ENCODE measurements at places on chromosomes 1 and 21.
A peak's percentile ranks its signal among the peaks of the same experiment; 100 is the strongest.

- peaks cover 9% of the 10 kb centered on the region for H3K27me3 ChIP-seq
- H3K36me3 ChIP-seq = no peaks in the 10 kb centered on the region
- peak overlapping the region; percentile 55 for H3K4me3 ChIP-seq
- peaks cover 2% of the 10 kb centered on the region for H3K4me1 ChIP-seq
- H3K27ac ChIP-seq = no peak overlapping the region
- peak; percentile 11 for DNase-seq
These were observed 486 bp upstream of the KCNA3 start for GRCh38 chr1:110675060-110675791.

DNA sequence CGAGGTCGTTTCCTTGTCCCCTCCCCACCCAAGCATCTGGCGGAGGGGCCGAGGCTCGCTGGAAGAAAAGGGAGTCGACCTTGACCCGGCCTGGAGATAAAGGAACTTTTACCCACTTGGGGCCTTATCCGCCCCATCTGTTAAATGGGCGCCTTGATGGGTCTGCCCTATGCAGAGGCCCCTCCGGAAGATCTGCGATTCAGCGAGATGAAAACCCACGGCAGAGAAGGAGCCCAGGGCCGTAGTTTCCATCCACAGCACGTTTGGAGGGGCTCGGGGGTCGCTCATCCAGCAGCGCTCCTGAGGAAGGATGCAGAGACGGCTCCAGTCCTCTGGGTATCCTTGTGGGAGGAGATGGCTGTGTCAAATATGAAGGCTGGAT lies 518 bp downstream of the NCMAP start:
- peaks cover 11% of the 10 kb centered on the region for H3K4me1 ChIP-seq
- no peak overlapping the region for H3K4me3 ChIP-seq
- DNase-seq = no peak
- H3K27ac ChIP-seq = no peak overlapping the region
- H3K36me3 ChIP-seq = no peaks in the 10 kb centered on the region
- peaks cover 11% of the 10 kb centered on the region for H3K27me3 ChIP-seq

- H3K4me3 ChIP-seq = no peak overlapping the region
- no peak for DNase-seq
- peaks cover 8% of the 10 kb centered on the region for H3K36me3 ChIP-seq
- peaks cover 12% of the 10 kb centered on the region for H3K4me1 ChIP-seq
- H3K27ac ChIP-seq = peak overlapping the region; percentile 29
These were observed 21.0 kb downstream of the EIF2D start for GRCh38 chr1:206591226-206591625.

GRCh38 chr1:113787663-113788062 lies 24.6 kb downstream of the RSBN1 start:
- peaks cover 4% of the 10 kb centered on the region for H3K4me1 ChIP-seq
- no peaks in the 10 kb centered on the region for H3K27me3 ChIP-seq
- no peak for DNase-seq
- H3K4me3 ChIP-seq = no peak overlapping the region
- H3K36me3 ChIP-seq = peaks cover 48% of the 10 kb centered on the region

DNA sequence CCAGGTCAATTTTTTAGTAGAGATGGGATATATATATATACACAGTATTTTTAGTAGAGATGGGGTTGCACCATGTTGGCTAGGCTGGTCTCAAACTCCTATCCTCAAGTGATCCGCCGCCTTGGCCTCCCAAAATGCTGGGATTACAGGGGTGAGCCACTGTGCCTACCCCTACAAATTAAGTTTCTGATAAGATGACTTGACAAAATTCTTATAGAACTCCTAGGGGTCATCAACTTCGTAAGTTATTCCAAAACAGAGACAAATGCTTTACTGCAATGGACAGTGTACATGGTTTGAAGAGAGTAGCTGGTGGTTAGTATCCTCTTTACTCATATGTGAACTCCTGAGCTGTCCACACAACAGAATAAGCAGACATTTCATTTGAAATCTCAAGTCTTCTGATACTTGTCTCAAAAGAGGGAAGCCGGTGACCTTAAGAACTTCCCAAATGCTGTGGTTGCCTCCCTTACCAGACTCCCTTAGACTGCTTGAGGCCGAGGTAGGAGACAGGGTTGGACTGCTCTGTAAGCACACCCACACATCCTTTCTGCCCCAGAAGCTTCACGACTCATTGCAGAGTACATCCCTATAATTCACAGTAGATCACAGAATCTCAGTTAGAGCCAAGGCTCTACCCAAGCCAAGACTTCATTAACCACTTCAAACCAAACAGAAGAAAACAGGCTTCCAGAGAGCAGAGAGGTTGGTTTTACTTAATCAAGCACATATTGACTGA lies 244.1 kb upstream of the IRF2BP2 start:
- H3K27ac ChIP-seq = no peak overlapping the region
- no peaks in the 10 kb centered on the region for H3K36me3 ChIP-seq
- peaks cover 8% of the 10 kb centered on the region for H3K4me1 ChIP-seq
- DNase-seq = no peak

DNA sequence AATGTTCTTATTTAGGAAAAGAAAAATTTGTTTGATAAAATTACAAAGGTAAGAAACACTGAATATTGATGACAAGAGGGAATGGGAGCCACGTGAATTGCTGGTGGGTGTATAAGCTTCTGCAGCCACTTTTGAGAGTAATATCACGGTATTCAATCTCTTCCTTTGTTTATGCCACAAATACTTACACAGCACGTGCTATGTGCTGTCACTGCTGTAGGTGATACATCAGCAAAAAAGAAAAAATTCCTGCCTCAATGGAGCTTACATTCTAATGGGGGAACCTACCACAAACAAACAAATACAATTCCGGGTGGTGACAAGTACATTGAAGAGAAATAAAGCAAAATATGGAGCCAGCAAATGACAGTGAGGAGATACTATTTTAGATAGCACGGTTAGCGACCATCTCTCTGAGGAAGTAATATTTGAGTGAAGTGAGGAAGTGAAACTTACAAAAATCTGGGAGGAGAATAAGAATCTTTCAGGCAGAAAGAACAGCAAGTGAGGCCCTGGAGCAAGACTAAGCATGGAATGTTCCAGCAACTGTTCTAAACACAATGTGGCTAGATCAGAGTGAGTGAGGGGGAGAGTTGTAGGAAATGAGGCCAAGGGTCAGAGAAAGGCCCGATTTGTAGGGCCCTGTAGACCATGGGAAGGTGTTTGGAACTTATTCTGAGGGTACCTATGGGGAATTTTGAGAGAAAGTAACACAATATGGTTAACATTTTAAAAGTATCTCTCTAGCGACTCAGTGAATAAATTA lies 2.6 kb upstream of the FCRLB start:
- no peaks in the 10 kb centered on the region for H3K36me3 ChIP-seq
- no peak for DNase-seq
- no peaks in the 10 kb centered on the region for H3K4me1 ChIP-seq
- H3K27ac ChIP-seq = no peak overlapping the region

DNA sequence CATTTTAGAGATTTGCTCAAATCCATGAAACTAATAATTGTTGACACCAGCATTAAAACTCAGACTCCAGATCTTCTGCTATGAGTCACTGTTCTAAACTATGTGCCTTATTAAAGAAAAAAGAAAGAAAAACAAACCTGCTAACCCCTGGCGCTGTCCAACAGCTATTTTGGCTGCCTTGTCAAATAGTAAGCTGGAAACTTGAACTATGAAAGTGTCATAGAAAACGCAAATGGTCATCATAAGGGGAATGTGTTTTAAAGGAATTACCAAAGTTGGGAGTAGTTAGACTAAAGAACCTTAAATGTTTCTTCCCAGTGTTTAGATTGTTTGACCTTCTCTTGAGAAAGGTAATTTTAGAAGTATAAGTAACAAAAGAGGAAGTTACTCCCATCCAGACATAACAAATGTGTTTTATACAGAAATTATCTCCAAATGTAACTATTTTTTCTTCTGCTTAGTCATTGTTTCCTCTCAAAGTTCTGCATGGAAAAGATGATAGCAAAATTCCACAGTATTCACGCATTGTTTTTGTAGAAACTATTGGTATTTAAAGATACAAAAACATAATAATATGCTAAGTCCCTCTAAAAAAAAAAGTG lies 272.4 kb downstream of the TPR start:
- no peak for DNase-seq
- H3K36me3 ChIP-seq = no peaks in the 10 kb centered on the region
- no peak overlapping the region for H3K4me3 ChIP-seq
- no peak overlapping the region for H3K27ac ChIP-seq
- H3K27me3 ChIP-seq = no peaks in the 10 kb centered on the region
- peaks cover 4% of the 10 kb centered on the region for H3K4me1 ChIP-seq

GRCh38 chr1:154609398-154610380 lies 1.7 kb upstream of the ADAR start:
- no peak for DNase-seq
- H3K36me3 ChIP-seq = no peaks in the 10 kb centered on the region
- no peak overlapping the region for H3K4me3 ChIP-seq

DNA sequence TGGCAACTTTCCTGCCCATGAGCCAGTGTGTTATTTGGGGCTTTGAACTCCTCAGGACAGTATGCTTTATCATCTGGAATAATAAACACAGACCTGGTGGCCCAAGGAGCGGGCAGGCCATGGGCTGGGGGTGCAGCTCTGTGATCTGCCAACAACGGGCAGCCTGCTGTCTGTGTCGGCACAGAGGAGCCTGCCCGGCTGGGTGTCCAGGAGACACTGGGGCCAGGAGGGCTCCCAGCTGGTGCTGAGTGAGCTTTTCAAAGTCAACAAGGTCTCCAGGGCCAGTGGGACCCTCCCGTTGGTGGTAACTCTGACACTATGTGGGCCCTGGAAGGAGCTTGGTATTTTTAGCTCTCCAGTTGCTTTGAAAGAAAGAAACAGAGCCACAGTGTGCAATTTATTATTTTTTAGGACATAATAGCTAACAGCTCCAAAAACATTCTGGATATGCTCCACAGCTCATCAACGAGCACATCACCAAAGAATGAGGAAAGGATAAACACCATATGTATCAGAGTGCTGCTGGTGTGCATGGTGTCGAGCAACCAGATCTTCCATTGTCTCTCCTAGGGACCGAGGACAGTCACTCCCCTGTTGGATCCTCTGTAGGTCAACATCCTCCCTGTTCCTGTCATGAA lies 488.7 kb upstream of the USP24 start:
- no peaks in the 10 kb centered on the region for H3K27me3 ChIP-seq
- H3K4me1 ChIP-seq = no peaks in the 10 kb centered on the region
- no peak overlapping the region for H3K27ac ChIP-seq
- DNase-seq = no peak

Data from neuronal stem cell (in vitro differentiated cells).